ENCODE measurements at places on chromosomes 2 and 18.

- no peak for DNase-seq
Measured at GRCh38 chr2:226772389-226773179, 27.0 kb downstream of the IRS1 start.

DNA sequence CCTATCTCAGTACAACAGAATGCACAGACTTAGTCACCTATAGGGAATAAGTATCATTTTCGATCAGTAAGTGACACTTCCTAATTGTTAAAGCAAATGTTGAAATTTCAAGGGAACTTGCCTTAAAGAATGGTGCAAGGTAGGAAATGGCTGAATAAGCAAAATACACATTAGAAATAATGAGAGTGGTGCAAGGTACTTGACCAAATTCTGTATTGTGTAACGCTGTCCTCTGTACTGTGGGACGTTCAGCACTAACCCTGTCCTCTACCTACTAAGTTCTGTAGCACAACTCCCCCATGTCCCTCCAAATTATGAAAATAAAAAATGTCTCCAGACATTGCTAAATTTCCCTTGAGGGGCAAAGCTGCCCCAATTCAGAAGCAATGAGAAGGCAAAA is 19.4 kb downstream of the MMADHC start:
- DNase-seq, result no peak

DNA sequence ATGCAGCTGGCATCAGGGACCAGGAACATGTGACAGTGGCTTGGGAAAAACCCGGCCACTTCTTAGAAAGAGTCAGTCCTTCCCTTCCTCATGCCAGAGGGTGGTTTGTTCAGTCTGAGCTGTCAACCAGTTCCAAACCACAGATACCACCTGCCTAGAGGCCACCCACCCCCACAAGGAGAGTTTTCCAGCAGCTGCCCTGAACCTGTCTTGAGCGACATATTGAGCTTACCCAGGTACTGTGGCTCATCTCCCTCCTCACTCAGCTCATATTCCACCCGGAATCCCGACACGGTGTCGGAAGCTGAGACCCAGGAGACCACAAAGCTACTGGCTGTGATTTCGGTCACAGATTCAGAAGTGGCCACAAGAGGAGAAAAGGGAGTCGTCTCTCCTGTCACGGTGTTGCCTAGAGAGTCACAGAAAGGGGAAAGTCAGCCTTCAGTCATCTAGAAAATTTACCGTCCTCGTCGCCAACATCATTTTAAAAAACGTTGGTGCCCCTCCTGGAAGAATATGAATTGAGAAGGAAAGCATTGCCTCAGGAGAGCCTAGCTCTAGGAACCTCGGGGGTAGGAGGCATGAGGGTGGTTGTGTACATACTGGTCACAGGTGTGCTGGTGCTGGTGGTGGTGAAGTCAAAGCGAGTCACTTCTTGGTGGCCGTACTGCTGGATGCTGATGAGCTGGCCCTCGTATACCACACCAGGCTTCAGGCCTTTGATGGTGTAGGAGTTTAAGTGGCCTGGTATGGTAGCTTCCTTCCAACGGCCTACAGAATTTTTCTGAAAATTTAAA is 26.3 kb downstream of the FN1 start:
- no peak for DNase-seq

GRCh38 chr2:215900203-215900611 is 113.1 kb downstream of the MREG start:
- no peak for DNase-seq

DNA sequence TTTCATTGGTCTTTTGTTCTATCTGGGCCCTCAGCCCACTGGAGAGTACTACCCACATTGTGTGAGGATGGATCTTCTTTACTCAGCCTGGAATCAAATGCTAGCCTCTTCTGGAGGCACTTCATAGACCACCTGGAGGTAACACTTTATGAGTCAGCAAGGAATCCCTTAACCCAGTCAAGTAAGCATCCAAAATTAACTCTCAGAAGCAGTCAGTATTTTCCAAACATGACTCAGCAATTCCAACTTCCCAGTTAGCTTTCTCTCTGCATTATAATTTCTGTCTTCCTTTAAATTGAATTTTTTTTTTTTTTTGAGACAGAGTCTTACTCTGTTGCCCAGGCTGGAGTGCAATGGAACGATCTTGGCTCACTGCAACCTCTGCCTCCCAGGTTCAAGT is 142.7 kb downstream of the ACKR3 start:
- DNase-seq, result no peak

- DNase-seq, result no peak
Measured at GRCh38 chr18:30988440-30988839, 54.1 kb downstream of the DSC3 start.

GRCh38 chr2:169823996-169824372 is 721 bp downstream of the METTL5 start:
- no peak for DNase-seq

- DNase-seq, result peak; percentile 56
Measured at GRCh38 chr2:177147093-177147694, 65.4 kb upstream of the HNRNPA3 start.

GRCh38 chr18:12242658-12243260 is 11.4 kb upstream of the CIDEA start:
- DNase-seq, result no peak

DNA sequence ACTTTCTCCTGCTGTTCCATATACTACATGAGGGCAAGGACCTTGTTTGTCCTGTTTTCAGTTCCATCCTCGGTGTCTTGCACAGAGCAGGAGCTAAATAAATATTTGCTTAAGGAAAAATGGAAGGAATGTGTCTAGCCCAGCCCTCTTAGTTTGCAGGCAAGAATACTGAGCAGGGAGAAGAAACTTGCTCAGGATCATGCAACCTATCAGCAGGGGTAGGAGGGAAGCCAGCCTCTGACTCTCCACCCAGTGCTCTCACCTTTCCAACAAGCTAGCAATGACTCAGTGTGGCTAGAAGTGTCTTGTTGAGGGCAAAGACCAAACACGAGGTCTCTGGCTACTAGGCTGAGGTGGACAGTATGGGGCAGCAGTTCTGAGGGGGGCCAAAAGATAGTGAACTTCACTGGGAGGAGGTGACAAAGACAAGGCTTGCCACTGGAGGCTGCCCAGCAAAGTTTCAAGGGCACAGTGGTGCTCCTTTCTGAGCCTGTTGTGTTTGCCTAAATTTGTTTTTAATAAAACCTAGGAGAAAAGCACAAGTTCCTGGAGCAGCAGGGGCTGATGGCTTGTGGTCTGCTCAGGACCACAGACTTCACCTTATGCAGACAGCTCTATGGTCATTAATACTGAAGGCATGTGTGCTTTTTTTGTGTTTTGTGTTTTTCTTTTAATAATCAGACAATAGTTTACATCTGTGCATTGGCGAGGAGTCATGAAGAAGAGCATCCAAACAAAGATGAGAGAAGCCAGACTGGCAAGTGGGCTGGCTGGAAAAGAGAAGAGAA is 49.1 kb upstream of the CTAGE1 start:
- no peak for DNase-seq

DNA sequence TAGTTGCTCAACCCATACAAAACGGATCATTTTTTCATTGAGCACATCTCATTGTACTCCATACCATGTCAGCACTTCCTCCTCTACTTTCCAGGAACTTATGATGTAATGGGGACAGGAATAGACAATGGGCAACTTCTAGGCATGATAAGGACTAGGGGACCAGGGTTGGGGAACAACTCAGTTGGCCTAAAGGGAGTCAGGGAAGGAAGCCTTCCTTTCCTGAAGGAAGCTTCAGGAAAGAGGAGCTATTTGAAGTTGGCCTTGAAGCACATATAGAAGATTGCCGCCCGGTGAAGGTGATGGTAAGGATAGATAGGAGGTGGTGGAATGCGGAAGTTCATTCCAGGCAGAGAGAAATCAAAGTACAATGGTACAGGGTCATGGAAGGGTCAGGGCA is 283.9 kb downstream of the SLC8A1 start:
- no peak for DNase-seq

- peak; percentile 81 for DNase-seq
Measured at GRCh38 chr2:100580367-100581276, 17.8 kb downstream of the PDCL3 start.

DNA sequence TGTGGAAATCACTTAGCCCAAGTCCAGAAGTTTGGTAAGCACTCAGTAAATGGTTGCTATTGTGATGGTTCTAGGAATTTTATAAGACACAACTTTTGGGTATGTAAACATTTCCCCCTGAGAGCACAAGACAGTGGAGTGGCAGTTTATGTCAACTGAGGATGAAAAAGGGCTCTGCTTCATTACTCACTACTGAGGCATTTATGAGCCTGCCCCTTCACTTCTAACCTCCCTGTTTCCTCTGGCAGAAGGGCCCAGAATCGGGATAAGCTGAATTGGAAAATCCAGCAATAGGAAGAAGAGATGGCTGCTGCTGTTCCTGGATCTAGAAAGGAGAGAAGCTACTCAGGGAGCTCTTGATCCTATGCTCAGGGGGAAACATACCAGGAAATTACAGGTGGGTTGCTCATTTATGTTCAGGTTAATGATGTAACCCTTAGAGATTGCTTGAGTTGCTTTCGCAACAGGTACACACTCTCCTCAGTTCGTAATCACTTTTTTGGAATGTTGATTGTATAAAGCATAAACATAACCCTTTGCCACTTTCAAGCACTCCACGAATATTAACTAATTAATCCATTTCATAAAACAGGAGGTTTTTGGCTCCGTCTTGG is 46.3 kb downstream of the ADCYAP1 start:
- no peak for DNase-seq

DNA sequence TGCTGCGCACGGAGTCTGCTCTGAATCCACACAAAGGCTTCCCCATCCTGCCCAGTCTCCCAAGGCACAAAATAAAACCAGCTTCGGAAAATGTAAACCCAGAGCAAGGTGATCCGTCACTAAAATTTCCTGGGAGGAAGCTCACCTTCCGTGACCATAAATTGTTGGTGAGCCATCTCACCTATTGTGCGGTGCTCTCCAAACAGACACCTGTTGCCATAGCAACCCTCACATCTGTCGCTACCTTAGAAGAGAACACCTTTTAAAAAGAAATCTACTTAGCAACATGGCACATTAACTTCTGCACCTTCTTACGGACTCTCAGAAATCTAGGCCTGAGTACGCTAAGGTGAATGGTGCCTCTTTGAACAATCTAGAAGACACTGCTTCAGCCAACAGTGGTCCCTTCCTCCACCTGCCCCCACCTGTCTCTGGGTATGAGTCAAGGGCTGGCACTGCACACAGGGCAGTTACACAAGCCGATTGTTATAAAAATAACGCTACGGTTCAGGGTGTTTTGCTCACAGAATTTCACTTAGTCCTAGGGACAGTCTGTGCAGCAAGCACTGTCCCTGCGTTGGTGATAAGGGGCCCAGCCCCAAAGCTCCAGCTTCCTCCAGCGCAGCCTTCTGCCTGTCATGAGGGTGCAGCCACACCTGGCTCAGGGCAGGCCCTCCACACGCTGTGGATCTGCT is 114.9 kb upstream of the ID2 start:
- DNase-seq, result no peak

DNA sequence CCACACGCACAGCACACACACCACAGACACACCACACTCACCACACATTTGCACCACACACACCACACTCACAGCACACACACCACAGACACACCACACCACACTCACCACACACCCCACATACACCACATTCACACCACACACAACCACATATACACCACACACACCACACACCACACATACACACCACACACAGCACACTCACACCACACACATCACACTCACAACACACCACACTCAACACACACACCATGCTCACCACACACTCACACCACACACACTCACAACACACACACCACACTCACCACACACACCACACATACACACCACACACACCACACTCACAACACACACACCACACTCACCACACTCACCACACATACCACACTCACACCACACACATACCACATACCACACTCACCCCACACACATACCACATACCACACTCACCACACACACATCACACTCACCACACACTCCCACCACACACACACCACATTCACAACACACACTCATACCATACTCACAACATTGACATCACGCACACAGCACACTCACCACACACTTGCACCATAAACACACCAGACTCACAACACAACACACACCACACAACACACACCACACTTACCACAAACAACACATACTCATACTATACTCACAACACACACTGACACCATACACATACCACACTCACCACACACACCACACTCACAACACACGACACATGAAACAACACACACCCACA is 60.0 kb downstream of the SDC1 start:
- no peak for DNase-seq

DNA sequence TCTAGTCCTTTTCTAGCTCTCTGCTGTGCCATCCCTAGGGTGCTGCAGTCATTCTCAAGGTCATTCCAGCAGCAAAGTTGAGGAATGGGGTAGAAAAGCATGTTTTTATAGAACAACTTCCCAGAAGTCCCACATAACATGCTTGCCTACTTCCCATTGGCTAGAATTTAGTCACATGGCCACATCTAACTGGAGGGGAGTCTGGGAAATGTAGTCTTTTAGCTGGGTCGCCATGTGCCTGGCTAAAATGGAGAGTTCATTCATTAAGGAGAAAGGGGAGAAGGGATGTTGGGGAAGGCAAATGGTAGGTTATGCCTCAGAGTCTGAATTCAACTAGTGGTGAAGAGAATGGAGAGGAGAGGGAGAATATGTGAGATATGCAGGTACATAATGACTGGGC is 85.7 kb downstream of the SLC4A3 start:
- DNase-seq, result no peak

- no peak for DNase-seq
Measured at GRCh38 chr2:96342085-96342484, 6.5 kb downstream of the NCAPH start.

GRCh38 chr18:44823286-44823685 is 142.6 kb downstream of the SETBP1 start:
- no peak for DNase-seq

DNA sequence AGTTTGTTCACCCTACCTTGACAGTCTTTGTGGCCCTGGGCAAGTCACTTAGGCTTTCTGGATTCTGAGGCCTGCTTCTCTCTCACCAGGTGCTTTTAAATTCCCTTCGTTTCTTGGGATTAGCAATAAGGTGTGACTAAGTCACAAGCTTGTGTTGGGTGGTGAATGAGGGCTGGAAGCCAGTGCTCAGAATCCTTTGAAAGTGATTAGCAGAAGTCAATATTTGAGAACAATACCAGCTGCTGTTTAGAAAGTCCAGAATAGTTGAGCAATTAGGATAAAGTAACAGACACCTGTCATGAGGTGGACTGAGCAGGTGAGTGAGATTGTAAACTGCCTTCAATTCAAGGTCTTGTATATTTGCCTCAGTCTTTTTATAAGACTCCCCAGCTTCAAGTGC is 19.3 kb upstream of the MGAT5 start:
- no peak for DNase-seq

DNA sequence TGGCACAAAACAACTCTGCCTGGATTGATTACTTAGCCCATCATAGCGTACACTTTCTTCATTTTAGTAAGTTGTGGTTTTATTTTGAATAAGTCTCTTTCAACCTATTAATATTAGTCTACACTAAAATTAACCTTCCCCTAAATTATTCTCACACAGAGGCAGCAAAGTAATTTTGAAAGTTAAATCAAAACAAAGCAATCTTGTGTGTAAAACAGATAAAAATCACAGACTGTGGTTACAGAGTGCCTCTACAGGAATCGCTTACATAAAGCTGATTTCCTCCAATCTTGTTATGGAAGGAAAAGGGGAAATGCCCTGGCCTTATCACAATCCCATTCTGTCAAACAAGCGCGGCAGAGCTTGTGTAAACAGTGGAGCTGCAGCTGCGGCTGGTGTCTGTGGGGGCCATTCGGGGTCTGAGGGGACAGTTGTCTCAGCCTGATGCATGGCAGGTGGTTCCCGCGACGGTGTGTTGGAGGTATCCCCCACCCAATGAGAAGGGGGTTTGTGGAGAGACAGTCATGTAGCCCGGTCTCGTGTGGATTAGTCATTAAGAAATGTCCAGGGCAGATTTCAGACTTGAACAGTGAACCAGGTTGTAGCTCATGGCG is 42.1 kb downstream of the BCL2L11 start:
- DNase-seq, result no peak

GRCh38 chr2:38075507-38076151 is at the start of gene CYP1B1:
Gene CYP1B1 (minus strand): TSS chr2:38076151. CDS start chr2:38075388, 763 bp downstream.
- no peak for DNase-seq

Data from foreskin melanocyte (primary cell).